Frontal cortex (tissue), 4 donors: ENCODE measurements at places on chromosomes 2 and 18. TPM values are rescaled to one million over a fixed set of nuclear protein-coding genes. Genes with fewer than 3 reads are reported as not detected.

ADGRF3 gene
- total RNA-seq, result under 0.01 TPM

ALPP gene
- not detected for total RNA-seq

GRCh38 chr18:48872234-48873145 lies 78.3 kb downstream of the SMAD7 start:
- DNase-seq, result no peak

- DNase-seq, result no peak
Observed at GRCh38 chr2:143124445-143124844, 4.8 kb upstream of the ARHGAP15 start.

DNA sequence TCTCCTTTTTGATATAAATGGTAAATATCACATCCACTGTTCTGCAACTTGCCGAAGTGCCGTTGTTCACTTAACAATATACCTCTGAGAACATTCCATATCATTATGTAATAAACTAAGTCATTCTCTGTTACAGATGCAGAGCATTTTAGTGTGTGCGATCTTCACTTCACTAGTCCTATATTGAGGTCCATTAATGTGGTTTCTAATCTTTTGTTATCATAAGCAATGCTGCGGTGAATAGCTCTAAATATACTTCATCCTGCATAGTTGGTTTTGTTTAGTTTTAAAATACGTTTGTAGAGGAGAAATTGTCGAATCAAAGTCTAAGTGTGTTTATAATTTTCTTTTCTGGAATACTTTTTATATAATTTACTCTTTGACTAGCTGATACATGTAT lies 280.3 kb upstream of the TRIB2 start:
- DNase-seq, result no peak

CPO gene
- not detected for total RNA-seq

CENPA gene
- total RNA-seq, result 1.2 TPM

DNA sequence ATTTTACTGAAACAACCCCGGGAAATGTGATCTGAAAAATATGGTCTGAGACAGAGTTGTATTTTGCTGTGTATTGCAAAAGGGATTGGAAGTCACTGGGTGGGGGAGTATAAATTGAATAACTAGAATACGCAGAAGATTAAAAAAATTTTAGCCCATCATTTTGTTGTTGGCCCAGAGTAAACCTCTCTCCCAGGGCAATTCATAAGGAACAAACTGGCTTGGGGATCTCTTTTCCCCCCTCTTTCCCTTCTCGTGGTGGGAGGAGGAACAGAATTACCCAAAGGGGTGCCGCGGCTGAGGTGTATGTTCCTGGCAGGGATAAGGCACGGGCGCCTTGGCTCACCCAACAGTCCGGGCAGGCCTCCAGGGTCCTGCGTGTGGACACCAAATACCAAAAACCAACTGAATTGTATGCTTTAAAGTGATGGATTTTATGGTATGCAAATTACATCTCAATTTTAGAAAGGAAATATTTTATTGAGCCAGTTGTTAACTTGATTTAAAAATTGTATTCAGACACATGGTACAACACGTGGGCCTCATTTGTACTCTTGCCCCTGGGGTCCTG lies 121.2 kb upstream of the SPRED2 start:
- no peak for DNase-seq

DNA sequence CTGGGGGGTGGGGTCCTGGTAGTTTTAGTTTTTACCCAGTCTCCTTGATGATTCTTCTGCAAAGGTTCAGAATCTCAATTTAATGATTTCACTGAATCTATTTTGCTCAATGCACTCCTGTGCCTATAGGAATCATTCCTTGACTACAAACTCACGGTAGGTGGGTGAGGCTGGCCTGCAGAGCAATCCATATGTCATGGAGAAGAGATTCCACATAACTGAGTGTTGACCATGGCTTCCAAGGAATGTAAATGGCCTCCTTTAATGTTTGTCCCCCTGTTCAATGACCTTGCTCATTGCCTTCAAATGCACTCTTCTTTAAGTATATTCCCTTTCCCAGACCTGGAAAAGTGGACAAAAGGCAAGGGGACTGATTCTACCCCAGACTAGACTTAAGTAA lies 12.5 kb downstream of the FAP start:
- DNase-seq, result no peak

GCG gene
- total RNA-seq, result 0.41 TPM

- DNase-seq, result no peak
Observed at GRCh38 chr18:46474487-46475389, 182.3 kb downstream of the LOXHD1 start.

PLB1 gene
- 1.2 TPM for total RNA-seq

FOXD4L1 gene
- 0.41 TPM for total RNA-seq

EMILIN2 gene
- 1.6 TPM for total RNA-seq

TMEM37 gene
- total RNA-seq, result not detected

TXNDC9 gene
- total RNA-seq, result 51.8 TPM

DNA sequence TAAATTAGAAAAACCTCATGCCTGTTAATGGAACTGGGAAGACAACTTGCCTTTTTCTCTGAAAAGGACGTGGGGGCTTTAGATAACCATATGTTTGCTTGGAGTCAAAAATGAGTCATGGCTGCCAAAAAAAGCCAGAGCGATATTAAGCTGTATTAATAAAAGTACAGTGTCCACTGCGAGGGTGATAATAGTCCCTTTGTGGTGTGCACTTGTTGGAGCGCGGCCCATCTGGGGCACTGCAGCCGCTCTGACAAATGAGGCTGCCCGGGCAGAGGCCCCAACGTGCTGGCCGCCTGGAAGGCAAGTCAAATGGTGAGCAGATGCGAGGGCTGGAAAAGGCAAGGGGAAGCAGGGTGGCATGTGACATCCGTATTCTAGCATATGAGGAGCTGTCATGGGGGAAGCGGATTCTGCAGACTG lies 103.3 kb upstream of the NCK2 start:
- peak; percentile 53 for DNase-seq

ING5 gene
- total RNA-seq, result 24.1 TPM

DNA sequence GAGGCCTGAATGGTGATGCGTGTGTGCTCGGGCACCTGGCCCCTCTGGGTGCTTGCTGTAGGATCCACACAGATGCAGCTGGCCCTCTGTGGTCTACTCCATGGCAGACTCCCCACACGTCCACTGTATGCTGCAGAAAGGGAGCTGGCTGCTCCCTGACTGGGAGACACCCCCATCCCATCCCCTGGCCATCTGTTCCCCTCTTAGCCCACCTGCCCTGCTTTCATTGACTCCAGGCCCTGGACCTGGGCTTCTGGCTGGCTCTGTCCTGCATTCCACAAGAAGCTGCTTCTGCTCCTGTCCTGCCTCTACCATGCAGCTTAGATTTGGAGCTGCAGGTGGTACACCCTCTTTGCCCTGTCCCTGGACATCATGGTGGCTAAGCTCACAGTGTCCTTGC lies 80.1 kb downstream of the FHOD3 start:
- no peak for DNase-seq

- no peak for DNase-seq
Observed at GRCh38 chr2:161307676-161308075, 549 bp upstream of the PSMD14 start.

- DNase-seq, result no peak
Observed at GRCh38 chr2:100291152-100291970, 30.9 kb downstream of the LONRF2 start.

DNA sequence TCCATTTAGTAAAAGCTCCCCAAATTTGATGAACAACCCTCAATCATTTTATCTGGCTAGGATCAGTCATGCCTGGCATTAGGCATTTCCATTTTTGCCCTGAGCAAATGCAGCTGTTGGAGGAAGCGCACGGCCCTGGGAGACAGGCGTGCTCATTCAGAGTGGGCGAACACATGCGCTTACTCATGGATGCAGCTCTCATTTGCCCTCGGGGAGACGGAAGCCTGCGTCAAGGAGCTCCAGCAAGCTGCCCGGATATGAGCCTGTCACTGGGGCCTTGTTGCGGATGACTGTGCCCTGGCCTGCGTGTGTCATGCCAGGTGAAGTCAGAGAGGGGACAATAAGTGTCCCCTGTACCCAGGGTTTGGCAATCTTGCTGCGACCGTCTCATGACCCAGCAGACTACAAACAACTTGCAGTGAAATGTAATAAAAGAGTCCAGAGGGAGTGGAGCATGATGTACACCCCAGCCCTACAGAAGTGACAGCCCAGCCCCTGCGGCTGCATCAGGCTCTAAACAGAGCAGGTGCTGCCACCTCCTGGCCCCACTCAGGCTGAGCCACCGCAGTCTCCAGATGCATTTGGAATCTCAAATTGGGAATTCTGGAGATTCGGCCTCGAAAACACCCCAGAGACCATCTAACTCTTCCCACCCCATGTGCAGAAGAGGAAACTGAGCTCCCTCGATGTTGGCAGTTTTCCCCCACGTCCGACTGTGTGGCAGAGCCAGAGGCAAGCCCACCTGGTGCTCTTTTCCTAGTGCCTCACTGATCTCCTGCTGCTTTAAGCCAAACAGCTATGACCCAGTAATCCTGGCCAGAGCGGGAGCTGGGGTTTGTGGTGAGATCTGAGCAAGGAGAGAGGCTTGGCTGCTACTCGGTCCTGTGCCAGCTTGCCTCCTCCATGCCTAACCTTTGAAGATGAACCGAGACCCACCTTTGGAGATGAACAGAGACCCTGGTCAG lies 105.0 kb upstream of the ALK start:
- DNase-seq, result peak; percentile 24

- DNase-seq, result no peak
Observed at GRCh38 chr18:48122376-48122775, 191.9 kb upstream of the SMAD2 start.

- DNase-seq, result no peak
Observed at GRCh38 chr2:46669016-46669415, 189.7 kb downstream of the TMEM247 start.
